ENCODE measurements at places on chromosomes 3 and 15.

GRCh38 chr3:185549651-185550111, 2.7 kb downstream of the LIPH start:
- DNase-seq: no peak

GRCh38 chr3:195082811-195083210, 188.1 kb downstream of the XXYLT1 start:
- DNase-seq: no peak

DNA sequence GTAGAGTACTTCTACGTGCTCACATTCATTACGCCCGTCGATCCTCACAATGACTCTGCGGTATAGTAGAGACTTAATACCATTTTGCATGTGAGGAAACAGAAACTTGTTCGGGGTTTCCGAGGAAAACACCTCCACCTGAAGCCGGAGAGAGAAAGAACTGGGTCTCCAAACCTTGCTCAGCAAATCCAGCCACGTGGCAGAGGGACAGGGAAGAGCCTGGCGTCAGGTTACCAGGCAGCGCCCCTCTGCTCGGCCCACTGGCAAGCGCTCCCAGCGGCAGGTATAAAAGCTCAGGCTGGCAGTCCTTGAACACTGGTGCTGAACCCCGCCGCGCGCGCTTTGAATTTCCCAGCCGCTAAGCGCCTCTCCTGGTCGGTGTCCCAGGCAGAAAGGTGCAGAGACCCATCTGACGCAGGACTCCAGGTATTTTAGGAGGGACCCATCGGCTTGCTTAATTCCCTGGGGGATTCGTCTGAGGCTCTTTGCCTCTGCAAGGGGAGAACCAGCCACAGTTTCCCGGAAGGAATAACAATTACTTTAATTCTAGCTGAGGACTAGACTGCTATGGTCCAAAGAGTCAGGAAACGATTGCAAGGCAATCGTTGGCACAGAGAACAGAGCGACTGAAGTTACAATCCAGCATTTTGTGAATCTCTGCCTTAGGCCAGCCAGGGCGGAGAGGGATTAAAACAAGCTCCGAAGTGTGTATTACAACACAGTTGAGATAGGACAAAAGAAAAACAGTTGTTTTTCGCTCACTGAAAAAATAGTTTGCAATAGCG, at the start of gene C2CD4A:
Gene C2CD4A (plus strand): TSS at position 315 of the 785 bp plus-strand sequence. CDS start 637 bp downstream, outside the sequence.
- no peak for DNase-seq

DNA sequence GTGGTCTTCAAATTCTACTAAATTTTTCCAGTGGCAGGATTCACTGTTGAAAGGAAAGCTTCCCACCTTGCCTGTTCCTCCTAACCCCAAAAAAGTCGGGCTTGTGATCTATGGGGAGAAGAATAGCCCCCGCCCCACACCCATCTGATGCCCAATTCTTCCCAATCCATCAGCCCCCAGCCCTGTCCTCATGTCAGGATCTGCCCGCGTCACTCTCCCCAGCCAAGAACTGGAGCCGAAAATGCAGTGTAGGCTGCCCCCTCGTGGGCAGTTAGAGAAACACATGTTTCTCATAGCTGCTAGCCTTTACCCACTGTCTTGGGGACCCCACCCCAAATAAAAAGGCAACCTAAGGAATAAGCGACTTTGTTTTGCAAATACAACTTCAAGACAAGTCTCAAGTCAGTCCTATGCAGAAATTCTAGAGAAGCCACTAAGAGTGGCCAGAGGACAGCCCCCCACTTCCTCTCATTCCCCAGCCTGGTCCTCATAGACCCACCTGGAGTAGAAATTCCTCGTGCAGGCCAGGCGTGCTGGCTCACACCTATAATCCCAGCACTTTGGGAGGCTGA, 13.0 kb upstream of the CSK start:
- no peak for DNase-seq

DNA sequence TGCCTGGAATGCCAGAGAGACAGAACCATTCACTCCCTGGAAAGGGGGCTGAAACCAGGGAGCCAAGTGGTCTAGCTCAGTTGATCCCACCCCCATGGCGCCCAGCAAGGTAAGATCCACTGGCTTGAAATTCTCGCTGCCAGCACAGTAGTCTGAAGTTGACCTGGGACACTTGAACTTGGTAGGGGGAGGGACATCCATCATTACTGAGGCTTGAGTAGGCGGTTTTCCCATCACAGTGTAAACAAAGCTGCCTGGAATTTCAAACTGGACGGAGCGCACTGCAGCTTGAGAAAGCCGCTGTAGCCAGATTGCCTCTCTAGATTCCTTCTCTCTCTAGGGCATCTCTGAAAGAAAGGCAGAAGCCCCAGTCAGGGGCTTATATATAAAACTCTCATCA, 310.7 kb upstream of the DPPA4 start:
- no peak for DNase-seq

DNA sequence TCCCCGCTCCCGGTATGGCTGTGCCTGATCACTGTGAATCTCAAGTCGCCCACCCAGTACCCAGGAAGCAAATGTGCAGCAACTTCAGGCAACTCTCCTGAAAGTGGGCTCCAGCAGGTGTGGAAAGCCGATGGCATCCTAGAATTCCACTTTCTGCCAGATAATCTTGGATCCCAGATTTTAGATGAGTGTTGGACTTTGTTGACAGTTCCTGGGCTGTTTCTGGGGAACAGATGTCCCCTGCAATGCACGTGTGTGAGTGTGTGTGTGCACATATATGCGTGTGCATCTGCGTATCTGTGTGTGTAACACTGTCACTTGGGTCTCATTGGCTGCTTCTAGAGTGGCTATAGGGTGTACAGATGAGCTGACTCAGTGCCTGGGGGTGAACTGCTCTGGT, 59.0 kb downstream of the FEM1B start:
- DNase-seq: no peak

GRCh38 chr3:11230832-11231231, 41.4 kb upstream of the ATG7 start:
- no peak for DNase-seq

DNA sequence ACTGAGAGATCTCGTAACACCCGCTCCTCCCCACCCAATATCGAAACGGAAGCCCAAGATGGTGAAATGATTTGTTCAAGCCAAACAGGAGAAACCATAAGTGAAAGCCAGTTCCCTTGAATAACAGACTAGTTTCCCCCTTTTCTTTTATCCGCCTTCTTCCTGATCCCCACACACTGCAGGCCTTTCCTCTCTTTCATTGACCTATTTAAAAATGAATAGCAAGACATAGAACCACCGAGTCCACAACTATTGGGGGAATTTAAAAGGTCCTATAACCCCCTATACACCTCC, 382 bp upstream of the COX17 start:
- no peak for DNase-seq

DNA sequence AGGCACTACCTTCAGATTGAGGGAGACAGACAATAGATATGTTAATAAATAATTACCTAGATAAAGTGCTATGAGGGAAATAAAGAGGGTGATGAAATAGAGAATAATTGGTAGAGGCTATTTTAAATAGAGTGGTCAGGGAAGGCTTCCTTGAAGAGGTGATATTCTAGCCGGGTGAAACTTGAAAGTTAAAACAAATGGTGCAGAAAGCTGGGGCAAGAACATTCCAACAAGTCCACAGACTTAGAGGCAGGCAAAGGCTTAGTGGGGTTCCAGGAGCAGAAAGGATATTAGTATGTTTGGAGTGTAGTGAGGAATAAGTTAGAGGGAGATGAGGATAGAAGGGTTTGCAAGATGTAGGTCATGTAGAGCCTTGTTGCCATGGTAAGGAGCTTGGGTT, 10.1 kb downstream of the HACD3 start:
- no peak for DNase-seq

Data from GM18507 (cell line).